ENCODE measurements at places on chromosomes 12 and 14.
A peak's percentile ranks its signal among the peaks of the same experiment; 100 is the strongest.

DNA sequence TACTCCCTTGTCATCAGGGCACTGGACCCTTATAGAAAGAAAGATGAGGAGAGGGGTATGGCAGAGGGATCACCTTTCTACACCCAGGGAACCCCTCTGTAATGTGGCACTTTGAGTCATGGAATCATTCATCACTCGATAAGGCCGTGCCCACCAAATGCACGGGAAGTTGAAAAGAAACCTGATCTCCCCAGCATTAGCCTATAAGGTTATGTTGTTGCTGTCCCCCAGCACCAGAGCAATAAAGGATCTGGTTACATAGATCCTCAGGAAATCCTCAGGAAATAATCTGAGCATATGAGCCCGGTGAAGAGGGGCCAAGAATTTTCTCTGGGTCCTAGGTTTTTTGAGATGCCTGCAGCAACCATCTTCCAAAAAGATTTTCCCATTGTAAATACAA, 148.8 kb upstream of the CRY1 start:
- DNase-seq, result no peak

DNA sequence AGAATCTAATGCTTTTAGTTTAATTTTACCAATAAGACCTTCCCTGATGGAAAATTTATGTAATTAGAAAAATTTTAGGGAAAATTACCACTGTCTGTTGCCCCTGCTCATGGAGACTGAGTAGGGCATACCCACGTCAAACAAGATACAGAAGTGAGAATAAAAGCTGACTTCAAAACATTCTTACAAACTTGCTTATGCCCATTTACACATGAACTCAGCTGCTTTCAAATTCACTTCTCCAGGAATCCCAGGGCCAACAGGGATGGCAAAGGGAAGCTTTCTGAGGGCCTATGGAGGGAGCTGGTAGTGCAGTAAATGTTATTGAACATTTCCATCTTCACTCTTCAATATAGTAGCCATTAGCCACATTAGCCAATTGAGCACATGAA, 4.8 kb upstream of the NINJ2 start:
- no peak for DNase-seq

- DNase-seq, result no peak
These were observed 63.1 kb upstream of the RIN3 start for GRCh38 chr14:92450351-92451070.

GRCh38 chr12:45725631-45726602, 3.6 kb upstream of the ARID2 start:
- DNase-seq, result no peak

DNA sequence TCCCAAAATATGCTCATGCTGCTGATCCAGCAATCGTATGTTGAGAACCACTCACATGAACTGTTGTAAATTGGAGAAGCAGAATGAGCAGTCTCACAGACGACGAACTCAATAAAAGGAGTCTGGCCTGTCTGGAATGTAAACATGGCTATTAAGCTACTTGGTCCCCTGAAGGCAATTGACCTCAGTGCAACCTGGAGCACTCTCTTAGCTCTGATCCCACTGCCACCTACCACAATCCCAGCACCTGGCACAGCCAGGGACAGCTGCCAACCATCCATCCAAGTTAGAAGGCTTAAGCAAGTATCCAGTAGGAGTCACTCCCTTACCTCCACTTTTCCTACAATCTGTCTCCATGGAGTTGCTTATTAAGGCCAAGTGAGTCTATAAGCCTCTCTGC, 406.9 kb upstream of the CLEC14A start:
- no peak for DNase-seq

DNA sequence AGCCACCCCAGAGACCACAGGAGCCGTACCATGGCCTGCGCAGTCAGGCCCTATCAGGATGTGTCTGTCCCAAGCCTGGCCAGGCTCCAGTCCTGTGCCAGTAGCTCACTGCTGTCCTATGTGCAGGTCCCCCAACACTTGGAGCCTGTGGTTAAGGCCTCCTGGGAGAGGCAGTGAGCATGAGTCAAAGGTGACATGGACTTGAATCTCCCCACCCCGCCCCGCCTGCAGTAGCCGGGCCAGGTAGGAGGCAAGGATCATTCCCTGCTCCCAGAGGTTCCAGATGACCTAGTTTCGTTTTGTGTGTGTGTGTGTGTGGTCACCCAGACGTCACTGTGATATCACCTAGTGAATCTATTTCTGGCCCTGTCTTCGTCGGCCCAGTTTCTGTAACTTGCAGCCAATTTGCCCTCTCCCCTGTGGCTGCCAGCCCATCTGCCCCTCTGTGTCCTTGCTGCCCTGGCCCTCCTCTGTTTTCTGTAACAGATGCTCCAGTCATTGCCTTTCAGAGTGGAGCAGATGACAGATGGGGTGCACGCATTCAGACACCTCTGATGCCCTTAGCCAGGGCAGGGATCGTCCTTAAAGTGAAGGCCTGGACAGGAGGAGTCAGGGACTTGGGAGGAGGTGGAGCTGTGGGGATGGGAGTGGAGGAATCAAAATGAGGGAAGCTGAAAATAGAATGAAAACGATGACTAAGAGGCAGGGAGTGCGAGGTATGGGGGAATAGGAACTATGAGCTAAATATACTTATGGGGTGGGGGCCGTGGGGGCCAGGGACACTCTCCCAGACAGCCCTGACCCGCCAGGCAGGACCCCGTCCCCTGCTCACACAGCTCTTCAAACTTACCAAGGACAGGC, 37.4 kb downstream of the SLC6A12 start:
- no peak for DNase-seq

DNA sequence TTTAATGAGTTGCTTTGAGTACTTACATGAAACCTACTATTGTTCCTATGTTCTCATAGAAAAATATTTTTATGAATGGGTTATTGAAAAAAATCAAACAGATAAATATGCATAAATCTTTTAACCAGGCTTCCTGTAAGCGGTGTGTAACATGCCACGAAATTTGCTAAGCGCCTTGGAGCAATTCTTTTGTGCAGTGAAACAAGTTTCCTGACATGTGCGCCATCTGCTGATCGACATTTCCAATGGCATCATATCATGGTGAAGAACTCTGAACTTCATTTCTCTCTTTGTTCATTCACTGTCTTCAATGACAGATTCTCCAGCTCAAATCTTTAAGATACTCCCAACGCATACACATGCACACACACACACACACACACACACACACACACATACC, 145.6 kb upstream of the NAV3 start:
- peak; percentile 54 for DNase-seq

- no peak for DNase-seq
These were observed 7.1 kb upstream of the CCDC175 start for GRCh38 chr14:59583755-59584154.

- DNase-seq, result no peak
These were observed 14.7 kb upstream of the NCOR2 start for GRCh38 chr12:124582108-124582424.

DNA sequence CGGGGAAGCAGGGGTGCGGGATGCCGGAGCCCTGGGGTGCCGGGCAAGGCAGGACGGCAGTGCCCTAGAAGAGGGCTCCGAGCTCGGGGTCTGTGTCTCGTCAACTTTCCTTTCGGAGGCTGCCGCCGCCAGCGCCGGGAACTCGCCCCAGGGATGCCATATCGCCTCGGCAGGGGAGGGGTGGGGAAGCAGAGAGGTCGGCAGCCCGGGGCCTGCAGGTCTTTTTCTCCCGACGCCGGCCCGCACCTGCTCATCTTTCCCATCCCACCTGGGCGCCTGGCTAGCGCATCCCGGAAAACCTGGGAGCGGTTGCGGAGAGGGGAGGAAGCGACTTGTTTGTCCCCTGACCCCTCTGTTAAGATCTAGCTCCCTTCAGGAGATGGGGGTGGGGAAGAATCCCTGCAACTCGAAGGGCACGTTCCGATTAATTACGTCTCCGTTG, 547 bp downstream of the CNTN1 start:
- no peak for DNase-seq

DNA sequence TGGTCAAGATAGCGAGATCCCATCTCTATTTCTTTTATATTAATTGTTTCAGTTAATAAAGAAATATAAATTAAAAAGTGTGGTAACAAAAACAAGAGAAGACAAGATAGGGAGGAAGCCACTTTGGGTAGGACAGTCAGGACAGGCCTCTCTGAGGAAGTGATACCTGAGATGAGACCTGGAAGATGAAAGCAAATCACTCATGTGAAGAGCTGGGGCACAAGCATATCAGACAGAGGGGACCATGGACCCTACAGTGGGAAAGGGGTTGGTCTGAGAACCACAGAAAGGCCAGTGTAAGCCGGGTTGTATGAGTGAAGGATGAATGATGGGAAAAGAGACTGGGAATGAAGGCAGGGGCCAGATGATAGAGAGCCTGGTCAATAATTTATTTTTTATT, 1.8 kb upstream of the MED6 start:
- no peak for DNase-seq

DNA sequence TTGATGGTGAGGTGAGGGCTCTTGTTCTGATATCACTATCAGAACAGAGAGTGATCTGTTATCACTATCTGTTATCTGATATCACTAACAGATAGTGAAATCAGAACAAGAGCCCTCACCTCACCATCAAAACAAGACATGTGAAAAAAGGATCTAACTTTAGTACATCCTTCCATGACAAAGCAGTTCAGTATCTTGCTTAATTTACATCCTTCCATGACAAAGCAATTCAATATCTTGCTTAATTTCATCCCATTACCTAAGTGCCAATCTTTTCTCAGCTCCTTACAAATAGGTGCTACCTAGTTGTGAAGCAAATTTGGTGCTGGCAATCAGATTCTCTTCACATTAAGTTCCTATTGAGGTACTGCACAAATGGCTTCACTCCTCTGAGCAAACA, 1865.6 kb upstream of the FLRT2 start:
- no peak for DNase-seq

DNA sequence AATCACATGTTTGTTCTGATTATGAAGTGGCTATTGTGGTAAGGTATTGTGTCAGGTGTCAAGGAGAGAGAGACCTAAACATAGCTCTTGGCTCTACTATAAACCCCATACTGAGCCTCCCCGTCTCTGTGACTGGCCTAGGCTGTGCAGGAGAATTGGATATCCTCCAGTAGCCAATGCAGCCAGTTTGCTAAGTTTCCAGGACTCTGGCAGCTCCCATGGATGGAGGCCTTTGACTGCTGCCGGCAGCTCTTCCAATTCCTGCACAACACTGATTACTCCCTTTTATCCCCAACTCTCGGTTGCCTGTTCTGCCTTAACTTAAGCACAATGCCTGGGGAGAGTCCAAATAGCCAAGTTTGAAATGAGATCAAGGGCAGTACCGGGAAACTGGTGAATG, 59.3 kb downstream of the ABCC9 start:
- no peak for DNase-seq
